ENCODE measurements at places on chromosomes 1 and 21.

DNA sequence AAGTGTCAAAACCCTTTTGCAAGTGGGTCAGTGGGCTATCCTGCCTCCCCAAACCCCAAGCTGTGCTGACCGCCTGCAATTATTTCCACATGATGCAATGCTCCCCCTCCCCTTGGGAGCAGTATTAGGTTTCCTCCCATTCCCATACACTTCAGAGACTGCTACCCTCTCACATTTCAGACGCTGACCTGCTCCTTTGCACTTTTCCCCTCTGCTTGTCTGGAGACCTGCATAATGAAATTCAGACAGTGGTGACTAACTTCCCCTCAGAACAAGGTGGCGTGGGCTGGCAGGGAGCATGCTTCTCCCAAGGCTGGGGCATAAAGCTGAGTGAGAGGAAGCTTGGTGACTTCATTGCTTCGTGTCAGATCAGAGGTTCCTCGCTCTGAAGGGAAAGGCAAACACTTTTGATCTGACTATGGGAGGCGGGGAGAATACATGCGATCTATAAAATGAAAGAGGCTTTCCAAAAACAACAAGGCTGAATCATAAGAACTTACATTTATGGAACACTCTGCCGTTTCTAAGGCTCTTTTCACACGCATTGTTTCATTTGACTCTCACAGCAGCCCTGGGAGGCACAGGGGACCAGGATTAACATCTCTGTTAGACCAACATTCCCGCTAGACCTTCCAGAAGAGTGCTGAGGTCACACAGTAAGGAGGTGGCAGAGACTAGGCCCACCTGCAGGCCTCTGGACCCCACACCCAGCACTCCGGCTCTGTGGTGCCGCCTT lies 27.5 kb upstream of the ROR1 start:
- no peak for DNase-seq

DNA sequence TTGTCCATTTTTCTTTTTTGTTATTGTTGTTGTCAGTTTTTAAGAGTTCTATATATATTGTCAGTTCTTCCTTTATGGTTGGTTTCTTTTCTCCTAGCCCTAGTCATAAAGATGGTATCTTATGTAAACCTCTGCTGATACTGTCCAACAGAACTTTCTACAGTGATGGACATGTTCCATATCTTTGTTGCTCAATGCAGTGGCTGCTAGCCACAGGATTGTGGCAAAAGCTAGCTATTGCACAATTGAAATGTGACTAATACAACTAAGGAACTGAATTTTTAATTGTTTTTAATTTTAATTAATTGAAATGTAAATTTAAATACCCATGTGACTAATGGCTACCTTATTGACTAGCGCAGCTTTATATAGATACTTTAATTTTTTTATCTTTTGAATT lies 411.8 kb upstream of the PTBP2 start:
- DNase-seq: no peak

- DNase-seq: no peak
These were observed 57.2 kb downstream of the HUNK start for GRCh38 chr21:31930001-31930400.

GRCh38 chr1:162187687-162188276 lies 118.3 kb downstream of the NOS1AP start:
- DNase-seq: no peak

DNA sequence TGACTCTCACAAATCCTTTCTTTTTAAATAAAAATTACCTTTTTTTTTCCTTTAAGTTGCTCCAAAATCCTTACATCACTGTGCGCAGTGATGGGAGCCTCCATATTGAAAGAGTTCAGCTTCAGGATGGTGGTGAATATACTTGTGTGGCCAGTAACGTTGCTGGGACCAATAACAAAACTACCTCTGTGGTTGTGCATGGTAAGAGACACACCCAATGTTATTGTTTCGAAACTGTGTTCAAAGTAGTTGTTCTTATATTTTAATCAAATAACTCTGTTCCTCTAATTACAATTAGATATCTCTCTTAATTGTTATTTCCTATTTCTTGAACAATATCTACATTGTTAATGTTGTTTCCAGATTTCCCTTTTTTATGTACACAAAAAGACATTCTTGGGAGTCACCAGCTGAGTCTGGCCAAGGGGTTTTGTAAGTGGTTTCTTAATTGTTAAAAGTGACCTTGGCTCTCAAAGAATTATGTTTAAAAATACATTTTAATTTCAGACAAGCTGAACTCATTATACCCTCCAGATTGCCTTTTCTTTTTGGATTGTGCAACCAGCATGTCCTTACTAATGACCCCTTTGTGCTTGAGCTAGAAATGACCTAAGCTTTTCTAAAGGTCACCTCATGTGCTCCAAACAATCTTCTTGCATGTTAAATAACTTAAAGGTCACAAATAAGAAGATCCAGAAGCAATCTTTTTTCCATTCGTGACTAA lies 250.1 kb downstream of the HMCN1 start:
- DNase-seq: no peak

GRCh38 chr1:228079013-228079412 lies 3.5 kb upstream of the ARF1 start:
- DNase-seq: no peak

DNA sequence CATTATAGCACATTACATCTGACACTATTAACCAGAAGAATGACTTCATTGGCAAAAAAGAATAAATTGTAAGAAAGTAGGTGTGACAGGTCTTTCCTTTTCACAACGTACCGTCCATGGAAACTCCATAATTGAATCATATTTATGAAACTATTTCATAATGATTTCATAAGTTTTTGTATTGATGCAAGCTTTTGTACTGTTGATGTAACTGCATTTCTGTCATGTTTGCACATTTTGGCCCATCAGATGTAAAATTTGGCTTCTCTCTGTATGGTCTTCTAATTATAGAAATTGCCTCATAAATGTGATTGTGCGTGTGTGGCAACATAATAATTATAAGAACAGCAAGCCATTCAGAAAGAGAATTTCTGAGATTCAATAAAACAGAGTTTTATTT lies 180.7 kb upstream of the ZNHIT6 start:
- no peak for DNase-seq

Measured in activated naive CD4-positive, alpha-beta T cell (primary cell).